ENCODE measurements at places on chromosomes 1 and 21.

GRCh38 chr1:69246109-69246508, 321.6 kb upstream of the LRRC7 start:
- DNase-seq: no peak

DNA sequence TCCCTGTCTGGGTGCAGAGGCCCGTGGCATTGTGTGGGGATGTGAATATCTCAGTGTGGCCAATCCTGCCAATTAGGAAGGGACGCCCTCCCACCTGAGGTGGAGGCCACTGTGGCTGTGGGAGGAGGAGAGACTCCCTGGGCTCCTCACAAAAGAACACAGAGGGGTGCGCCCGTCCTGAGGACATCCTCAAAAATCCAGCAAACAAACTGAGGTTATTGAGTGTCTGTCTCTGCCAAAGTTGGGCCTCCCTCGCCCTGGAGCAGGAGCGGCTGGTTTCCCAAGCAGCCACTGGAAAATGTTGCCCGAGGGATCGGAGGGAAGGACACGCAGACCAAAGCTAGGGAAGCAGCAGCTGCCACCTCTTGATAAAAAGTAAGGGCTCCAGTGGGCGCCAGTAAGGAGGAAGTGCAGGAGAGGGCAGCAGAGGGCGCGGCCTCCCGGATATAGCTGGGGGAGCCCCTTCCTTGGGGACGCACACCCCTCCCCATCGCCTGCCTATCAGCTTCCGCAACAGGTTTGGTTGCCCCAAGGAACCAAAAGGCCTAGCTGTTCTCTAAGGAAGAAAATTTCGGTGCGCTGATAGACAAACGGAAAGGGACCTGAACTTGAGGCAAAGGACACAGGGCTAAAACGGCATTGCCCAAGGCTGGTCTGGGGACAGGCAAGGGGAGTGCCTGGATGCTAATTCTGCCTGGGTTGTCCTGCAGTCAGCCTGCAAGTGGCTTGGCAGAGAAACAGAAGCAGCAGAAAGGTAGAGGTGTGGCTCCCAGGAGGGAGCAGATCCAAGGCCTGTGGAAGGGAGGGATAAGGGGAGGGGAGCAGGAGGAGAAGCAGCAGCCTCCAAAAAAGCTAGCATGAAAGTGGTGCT, 1.7 kb upstream of the GRIK3 start:
- DNase-seq: no peak

GRCh38 chr1:25804244-25804963, 4.4 kb downstream of the SELENON start:
- no peak for DNase-seq

- no peak for DNase-seq
These were observed 17.2 kb downstream of the BSND start for GRCh38 chr1:55015731-55016620.

- DNase-seq: no peak
These were observed 321.0 kb downstream of the PLPP3 start for GRCh38 chr1:56258371-56258770.

GRCh38 chr1:244370060-244370637, 81.6 kb downstream of the ADSS2 start:
- DNase-seq: no peak

- DNase-seq: no peak
These were observed 109.8 kb downstream of the OSBPL9 start for GRCh38 chr1:51726544-51727225.

GRCh38 chr1:171890131-171890530, 48.8 kb downstream of the DNM3 start:
- DNase-seq: no peak

DNA sequence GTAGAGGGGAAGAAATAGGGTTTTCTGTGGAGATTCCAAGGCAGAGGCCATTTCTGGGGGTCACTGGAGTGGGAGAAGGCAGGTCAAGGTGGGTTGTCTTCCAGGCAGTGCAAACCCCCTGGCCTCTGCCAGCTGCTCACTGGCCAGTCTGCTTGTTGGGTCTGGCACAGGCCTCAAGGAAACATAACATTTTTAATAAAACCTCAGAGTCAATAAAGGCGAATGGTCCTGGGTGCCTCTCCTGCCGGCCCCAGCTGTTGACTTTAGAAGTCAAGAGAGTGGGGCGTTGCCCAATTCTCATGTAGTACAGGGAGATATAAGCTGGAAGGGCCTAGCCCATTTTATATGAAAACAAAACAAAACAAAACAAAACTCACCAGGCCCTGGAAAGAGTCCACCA, 36.6 kb downstream of the RUNX3 start:
- no peak for DNase-seq

- DNase-seq: no peak
These were observed 15.7 kb downstream of the IFI6 start for GRCh38 chr1:27656157-27656893.

DNA sequence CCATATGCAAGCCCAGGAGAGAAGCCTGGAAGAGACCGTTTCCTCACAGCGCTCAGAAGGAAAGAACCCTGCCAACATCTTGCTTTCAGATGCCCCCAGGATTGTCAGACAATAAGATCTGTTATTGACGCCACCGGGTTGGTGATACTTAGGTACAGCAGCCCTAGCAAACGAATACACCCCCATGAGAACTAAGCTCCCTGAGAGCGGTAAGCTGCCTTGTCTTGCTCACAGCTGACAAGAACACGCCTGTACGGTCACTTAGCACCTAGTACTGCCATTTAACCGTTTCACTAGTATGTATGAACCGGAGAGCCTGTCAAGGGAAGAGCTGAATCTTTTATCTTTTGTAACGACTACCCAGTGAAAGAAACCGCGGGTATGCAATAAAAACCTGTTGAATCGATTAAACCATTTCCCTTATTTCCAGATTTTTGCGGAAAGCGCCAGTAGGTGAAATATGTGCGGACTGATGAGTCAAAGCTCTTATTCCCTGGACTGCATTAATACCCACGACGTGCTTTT, 619 bp upstream of the ZBTB8B start:
- DNase-seq: no peak

DNA sequence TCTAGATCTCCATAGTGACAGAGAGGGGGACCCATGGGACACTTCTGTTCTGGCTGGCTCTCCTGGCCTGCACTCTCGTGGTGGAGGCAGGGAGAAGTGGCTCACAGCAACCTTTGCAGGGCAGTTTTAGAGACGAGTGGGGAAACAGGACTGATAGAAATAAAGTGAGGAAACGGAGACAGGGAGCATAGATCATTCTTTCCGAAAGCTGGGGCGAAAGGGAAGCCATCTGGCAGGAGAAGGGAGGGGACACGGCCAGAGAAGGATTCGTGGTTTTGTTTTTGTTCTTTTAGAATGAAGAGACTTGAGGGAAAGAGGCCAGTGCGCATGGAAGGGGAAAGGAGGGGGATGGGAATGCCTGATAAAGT, 3.5 kb downstream of the TIE1 start:
- DNase-seq: no peak

- no peak for DNase-seq
These were observed 244.9 kb upstream of the NRIP1 start for GRCh38 chr21:15309721-15310120.

- DNase-seq: no peak
These were observed 18.3 kb downstream of the MAN1C1 start for GRCh38 chr1:25634896-25635295.

DNA sequence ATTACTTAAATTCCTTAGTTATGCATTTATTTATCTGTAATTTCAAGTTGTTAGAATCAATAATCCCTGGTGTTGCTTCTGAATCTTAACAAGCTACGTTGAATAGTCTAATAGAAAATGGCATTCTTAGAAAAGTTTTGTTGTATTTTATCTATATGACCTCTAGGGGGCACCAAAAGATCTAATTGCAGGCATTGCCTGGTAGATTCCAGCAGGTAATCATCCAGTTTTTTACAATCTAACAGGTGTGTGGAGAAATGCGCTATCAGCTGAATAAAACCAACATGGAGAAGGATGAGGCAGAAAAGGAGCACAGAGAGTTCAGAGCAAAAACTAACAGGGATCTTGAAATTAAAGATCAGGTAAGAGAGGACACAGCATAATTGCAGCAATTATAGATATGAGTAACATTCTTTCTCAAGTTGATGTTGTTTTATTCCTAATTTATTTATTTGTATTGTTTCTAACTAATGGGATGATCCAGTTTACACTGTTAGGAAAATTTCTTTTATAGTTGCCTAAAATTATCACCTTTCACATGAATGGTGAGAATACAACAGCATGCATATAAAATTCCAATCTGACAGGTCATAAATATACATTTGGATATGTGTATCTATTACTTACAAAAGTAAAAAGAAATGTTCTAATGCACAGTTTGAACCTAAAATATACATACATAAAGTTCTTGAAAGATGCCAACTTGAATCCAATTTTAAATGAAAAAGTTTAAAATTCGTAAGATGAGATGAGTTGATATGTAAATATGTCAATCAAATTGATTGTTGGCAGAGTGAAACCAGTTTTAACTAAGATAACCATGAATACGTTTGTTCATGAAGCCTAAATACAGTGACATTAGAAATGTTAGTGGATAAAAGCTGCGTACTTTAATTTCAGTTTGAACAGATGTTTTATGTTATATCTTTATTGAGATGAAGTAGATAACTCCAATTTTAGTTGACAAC, 88.4 kb downstream of the SDCCAG8 start:
- DNase-seq: no peak

DNA sequence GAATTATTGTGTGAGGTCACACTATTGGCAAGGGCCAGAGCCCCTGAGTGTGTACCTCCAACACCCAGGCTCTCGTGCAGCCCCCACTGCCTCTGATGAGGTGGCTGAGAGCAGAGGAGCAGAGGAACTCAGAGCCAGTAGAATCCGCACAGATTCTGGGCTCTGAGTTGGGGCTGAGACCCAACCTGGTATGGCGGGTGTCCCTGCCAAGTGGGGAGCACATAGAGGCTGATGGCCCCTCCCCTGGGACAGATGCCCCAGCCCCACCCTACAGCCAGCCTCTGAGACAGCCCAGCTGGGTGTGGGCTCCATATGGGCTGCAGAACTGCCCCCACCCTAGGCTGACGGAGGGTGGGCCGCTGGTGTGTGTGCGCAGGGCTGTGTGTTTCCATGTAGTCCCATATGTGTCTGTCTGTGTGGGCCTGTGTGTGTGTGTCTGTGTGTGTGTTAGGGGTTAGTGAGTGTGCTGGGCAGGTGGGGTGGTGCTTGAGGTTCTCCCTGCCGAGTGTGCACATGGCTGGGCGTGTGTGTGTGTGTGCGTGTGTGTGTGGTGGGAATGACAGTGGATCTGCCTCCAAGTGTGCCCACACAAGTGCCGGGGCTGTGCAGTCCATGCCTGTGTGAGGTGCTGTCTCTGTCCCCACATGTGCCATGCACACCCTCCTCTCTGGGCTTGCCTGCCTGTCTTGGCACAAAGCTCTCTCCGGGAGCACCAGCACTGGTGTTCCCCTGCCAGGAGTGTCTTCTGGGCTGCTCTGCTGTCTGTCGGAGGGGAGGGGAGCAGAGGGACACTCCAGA, 24.4 kb downstream of the FOXO6 start:
- DNase-seq: no peak

DNA sequence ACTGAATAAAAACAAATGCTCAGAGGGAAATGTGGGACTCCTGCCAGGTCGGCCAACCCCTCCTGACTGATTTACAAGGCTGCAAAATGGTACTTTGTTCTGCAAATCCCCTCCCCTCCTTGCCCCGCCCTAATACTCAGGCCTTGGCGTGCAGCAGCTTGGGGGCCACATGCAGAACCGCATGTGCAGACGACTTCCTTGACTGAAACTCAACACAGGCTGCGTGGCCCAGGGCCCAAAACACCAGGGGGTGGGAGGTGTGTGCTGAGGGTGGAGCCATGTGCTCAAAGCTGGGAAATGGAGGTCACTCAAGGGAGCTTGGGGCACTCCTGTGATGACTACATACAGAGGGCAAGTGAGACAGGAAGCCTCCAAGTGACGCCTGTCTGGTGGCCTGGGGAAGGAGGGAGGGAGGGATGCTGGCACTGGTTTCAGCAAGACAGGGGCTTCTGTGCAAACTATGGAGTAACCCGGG, 87.2 kb downstream of the MRPL37 start:
- DNase-seq: peak; percentile 84

- no peak for DNase-seq
These were observed 4.2 kb upstream of the FAM131C start for GRCh38 chr1:16077406-16078245.

DNA sequence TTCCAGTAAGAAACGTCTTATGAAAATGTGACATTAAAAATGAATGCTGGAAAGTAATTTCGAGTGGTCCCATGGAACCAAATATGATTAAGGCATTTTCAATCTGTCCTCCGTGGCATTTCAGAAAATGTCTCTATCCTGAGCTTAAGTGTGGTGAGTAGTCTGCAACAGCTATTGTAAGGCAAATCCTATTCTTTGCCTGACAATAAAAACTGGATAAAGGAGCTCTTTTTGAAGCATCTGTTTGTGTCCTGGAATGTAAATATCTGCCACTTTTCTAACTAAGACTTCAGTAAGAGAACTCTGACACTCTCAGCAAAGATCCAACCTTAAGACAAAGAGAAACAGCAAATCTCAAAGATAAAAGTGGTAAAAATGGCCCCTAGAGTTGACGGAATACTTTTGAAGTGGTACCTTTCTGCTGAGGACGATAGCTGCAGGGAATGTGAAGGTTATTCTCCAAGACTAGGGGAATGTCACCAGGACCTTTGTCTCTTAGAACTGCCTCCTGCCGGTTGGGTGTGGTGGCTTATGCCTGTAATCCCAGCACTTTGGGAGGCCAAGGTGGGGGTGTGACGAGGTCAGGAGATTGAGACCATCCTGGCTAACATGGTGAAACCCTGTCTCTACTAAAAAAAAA, 486.7 kb upstream of the ZP4 start:
- DNase-seq: no peak

DNA sequence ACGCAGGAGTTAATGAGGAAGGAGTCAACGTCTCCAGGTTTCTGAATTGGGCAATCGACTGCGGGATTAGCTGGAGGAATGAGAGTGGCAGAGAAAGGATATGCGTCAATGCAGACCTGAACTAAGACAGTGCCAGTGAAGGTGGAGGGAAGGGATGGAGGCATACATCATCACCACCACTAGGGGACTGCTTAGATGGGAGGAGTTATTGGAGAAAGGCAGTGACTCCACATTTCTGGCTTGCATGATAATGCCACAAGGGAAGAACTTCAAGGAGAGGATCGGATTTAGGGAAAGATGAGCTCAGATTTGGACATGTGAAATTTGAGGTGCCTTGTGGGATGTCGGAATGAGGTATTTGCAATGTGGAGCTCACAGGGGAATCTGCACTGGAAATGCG, 17.5 kb downstream of the VASH2 start:
- peak; percentile 43 for DNase-seq

DNA sequence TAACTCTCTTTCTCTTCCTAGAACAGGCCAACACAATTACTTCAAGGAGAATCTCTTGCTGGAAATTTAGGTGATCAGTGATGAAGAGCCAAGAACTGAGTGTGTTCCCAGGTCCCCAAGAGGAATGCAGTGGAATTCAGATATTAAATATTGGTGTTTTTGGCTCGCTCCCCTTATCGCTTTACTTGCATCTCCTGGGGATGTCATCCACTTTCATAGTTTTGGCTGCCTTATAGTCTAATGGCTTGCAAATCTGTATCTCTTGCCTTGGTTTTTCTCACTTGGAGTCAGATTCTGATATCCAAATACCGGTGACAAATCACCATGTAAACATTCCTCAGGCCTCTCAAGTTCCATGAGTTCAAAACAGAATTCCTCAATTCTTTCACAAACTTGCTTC, 151.0 kb upstream of the C1orf87 start:
- no peak for DNase-seq

- DNase-seq: no peak
These were observed 42.0 kb upstream of the MTF1 start for GRCh38 chr1:37901191-37901892.

Data from fibroblast of skin of left biceps (primary cell).